ENCODE measurements at places on chromosomes 2 and 18.

- no peak for DNase-seq
Observed at GRCh38 chr2:151334082-151334815, 23.1 kb upstream of the TNFAIP6 start.

- DNase-seq, result no peak
Observed at GRCh38 chr2:16687222-16687621, 21.6 kb upstream of the CYRIA start.

DNA sequence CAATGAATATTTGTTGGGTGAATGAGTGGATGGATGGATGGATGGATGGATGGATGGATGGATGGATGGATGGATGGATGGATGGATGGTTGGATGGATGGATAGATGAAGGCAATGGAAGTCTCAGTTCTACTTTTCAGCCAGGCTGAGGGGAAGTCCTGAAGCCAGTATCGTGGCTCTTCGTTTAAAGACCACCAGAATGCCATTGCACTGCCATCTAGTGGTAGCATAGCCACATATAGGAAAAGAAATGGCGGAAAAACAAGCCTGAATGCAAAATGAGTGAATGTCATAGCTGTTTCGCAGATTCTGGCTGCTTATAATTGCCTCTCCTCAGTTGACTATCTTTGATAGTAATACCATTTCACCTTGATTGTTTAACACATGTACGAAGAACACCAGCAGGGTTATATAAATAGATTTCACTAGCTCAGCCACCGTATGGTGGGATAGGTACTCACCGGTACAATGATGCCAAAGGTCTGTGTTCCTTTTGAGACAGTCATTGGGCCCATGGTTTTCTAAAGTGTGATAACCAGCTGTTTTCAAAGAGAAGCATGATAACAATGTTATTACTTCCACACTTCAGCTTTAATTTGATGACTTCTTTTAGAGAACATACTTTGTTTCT is 62.3 kb upstream of the GREB1L start:
- DNase-seq, result no peak

GRCh38 chr2:190858817-190859216 is 21.8 kb upstream of the GLS start:
- DNase-seq, result no peak

DNA sequence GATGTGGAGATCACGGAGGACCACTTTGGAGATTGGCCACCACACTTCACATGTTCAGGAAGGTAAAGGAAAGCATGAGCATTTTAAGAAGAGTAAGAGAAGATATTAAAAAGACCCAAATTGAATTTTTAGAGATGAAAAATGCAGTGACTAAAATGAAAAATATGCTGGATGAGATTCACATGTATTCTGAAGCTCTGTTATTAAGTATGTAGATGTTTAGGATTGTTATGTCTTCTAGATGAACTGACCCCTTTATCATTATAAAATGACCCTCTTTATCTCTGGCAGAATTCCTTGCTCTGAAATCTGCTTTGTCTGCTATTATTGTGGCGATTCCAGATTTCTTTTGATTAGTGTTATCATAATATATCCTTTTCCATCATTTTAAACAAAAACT is 36.0 kb upstream of the DYNC2LI1 start:
- no peak for DNase-seq

All from CD4-positive, alpha-beta memory T cell (primary cell).